ENCODE measurements at places on chromosomes 2 and 18.
A peak's percentile ranks its signal among the peaks of the same experiment; 100 is the strongest.

DNA sequence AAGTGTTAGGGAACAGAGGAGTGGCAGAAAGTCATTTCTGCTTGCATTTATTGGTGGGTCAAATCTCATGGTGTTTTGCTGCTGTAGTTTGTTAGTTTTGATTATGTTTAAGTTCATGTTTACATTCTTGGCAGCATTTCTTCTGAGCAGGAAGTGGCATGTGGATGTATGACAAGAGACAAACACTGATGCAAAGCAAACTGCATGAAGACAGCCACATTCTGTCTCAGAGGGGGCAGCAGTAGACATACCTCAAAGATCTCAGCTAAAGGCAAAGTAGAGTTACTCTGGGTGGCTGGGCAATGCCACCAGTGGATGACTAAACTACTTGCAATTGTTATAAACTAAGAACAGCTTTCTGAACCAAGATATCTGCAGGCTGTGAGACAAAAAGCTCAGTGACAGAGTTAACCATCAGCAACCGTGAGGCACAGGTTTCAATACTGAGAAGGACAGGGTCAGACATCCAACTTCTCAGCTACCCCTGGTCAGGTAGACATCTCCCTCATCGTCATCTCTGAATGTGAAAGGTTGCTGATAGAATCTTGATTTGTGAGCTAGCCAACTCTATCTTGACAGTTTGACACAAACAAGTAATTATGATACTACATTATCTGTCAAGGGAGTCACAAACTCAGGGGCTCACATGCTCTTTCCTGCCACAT lies 16.4 kb downstream of the GALNT3 start:
- DNase-seq, result no peak

DNA sequence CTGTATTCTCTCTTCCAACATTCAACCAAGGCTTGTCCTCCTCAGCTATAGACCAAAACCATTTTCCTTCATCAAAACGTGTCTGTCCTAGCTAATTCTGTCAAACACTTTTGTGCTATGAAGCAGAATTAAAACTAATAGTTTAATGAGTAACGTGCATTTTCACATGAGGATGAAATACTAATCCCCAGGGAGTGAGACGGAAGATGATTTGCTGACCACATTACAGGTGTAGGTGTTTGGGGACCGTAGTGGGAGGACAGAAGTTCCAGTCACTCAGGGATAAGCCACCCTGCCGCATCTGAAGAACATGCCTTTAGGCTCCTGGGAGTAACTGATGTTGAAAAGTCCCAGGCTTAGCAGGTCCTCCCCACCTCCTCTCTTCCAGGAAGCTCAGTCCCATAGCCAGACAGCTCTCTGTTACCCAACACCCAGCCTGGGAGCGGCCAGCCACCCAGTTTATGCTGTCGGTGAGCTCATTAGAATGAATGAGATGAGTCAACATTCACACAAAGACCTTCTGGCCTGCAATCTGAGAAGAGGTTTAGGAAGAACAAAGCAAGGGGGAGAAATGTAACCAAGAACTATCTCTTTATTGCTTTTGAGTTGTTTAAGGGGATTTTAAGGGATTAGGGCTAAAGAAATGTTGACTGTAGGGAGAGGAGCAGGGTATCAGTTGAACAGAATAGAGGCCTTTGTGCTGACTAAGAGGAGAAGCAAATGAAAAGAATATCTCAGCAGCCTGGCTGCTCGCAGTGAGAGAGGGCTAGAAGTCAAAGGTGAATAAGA lies 122.5 kb downstream of the FOXI3 start:
- peak; percentile 26 for DNase-seq

DNA sequence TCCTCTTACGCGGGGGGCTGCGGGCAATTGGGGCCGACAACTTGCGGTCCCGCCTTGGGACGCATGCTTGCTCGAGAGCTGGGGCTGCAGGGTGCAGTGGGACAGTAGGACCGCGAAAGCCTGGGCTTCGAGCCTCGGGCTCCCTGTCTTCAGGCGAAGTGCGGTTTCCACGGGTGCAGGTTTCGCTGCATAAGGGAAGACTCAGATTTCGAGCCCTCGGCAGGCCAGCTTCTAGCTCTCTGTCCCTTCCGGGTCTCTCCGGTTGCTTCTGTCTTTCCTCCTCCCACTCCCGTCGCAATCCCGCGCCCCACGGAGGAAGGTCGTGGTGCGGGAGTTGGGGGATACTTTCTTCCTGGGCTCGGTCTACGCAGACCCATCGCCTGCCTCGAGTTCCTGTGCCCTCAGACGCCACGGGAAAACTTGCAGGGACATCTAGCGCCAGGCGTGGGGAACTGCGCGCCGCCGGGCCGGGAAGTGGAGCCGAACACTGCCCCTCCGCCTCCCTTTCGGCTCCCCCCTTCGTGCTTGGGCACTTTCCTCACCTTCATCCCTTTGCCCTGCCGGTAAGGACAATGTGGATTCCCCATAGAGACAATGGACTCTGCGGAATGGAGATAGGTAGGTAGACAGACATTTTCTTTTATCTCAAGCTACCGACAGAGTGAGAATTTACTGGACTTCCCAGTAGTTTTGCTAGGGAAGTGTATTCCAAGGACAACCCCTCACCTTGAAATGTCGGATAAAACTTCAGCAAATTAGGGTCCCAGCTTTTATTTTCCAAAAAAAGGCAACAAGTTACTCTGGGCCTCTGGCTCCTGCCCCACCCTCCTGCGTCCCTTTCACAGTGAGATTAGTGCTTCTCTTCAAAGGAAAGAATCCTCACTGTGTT lies 4.2 kb upstream of the HOXD13 start:
- peak; percentile 45 for DNase-seq

DNA sequence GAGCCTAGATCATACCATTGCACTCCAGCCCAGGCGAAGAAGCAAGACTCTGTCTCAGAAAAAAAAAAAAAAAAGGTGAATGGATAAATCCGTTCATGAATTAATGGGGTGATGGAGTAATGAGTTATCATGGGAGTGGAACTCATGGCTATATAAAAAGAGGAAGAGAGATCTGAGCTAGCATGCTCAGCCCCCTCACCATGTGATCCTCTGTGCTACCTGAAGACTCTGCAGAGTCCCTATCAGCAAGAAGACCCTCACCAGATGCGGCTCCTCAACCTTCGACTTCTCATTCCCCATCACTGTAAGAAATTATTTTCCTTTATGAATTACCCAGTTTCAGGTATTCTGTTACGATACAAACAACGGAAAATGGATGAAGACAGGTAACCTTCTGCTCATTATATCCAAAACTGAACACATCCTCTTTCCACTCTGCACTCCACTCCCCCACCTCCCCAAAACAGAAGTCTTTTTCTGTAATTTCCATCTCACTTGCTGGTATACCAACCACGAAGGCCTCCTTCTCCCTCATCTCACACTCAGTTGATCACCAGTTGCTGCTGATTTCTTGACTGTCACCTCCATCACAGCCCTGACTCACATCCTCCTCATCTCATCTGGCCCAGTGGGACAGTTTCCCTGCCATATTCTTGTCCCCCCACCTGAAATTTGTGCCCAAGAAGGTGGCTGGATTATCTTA lies 8.8 kb downstream of the RETREG2 start:
- no peak for DNase-seq

DNA sequence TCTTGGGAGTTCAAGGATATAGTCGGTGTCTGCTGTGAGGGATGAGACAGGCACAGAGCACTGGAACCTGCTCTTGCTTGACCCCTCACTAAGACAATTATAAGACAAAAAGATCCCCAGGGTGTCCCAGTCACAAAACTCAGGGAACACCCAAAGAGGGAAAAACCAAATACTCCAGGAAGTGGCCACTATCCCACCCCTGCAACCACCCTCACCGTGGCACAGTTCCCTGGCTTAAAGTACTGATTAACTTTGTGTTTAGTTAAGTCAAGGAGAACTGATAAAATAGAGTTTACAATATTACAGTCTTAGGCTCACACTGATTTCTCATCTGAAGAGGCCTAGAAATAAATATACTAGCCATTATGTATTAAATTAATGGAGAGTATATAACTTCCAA lies 13.5 kb downstream of the IL36B start:
- DNase-seq, result no peak

GRCh38 chr2:128504246-128505149 lies 185.8 kb upstream of the HS6ST1 start:
- no peak for DNase-seq

DNA sequence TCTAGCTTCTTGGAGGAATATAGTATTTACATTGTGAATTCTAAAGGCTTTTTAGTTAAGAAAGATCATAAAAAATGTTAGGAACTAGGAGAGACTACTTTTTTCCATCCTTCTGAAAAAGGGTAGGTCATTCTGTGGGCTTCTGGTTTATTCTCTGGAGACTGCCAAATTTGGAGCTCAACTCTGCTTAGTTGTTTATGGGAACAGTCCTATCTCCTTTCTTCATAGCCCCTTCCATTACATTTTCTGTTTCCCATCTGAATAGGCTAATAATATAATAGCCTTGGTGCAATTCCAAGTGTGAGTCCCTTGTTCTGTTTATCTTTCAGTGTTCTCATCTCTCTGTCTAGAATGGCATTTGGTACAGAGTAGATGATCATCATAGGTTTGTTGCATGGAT lies 15.6 kb downstream of the LAMA3 start:
- no peak for DNase-seq

GRCh38 chr18:47389210-47389609 lies 137.8 kb upstream of the SKOR2 start:
- DNase-seq, result no peak

DNA sequence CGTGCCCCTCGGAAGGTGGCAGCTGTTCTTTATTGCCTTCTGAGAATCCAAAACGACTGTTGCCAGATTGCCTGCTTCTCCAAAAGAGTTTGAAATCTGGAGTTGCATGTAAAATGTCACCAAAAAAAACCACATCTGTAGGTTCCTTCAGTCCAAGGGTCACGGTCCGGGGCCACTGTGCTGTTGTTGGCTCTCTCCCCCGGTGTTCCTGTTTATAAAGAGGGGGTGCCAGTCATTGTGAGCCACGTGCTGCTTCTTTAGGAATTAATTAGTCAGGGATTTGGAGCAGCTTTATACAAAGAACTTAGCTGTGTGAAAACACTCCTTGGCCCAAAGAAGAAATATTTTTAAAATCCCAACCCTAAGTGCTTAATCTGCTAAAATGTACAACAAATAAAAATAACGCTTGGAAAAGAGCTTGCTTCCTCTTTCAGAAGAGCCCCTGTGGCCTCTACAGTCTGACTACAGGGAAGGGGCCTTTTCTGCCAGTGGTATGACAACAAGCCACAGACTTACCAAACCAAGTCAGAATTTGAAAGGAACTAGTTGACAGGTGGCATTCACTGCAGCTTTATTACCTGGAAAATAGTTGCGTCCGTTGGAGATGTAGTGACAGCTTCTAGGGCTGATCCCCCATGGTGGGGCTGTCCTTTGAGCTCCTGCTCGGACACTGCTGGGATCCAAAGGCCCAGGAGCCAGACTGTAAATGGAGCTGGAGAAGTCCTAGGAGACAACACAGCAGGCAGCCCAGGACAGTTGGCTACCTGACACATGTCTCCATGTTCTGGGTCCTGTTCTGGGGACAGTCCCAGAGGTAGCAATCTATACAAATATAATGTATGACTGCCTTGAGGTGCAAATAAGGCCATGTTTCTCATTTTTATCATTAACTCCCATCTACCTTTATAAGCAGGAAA lies 84.5 kb upstream of the SLC1A4 start:
- no peak for DNase-seq

- no peak for DNase-seq
Observed at GRCh38 chr18:70116949-70117348, 88.5 kb downstream of the RTTN start.

- DNase-seq, result no peak
Observed at GRCh38 chr2:70002241-70002899, 40.9 kb upstream of the ASPRV1 start.

DNA sequence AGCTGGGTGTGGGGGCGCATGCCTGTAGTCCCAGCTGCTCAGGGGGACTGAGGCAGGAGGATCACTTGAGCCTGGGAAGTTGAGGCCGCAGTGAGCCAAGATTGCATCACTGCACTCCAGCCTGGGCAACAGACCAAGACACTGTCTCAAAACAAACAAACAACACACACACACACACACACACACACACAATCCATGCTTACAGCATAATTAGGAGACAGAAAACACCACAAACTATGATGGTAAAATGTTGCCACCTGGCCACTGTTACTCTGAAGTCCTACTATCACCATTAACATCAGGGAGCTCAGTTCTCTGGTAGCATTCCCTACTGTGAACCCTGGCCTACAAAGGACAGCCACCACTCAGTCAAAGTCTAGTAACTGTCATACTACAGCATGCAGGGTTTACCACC lies 18.3 kb downstream of the DNPEP start:
- peak; percentile 84 for DNase-seq
